ENCODE measurements at places on chromosomes 5 and 9.

DNA sequence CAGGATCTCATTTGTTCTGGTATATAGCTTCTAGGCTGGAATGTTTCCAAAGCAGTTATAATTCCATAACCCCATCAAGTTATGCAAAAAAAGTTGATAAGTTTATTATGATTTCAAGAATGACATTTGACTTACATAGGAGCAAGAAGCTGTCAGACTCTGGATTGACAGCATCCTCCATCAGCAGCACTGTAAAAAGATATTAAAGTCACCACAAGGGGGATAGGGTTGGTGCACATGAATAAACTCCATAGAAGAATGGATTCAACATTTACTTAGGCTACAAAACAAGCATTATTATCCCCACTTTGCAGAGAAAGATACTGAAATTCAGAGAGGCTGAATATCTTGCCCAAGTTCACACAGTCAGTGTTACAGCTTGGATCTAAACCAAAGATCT is 208.9 kb upstream of the SLC30A5 start:
- DNase-seq: no peak

- DNase-seq: peak; percentile 4
These were observed 21.0 kb upstream of the SCGB3A2 start for GRCh38 chr5:147857302-147858129.

DNA sequence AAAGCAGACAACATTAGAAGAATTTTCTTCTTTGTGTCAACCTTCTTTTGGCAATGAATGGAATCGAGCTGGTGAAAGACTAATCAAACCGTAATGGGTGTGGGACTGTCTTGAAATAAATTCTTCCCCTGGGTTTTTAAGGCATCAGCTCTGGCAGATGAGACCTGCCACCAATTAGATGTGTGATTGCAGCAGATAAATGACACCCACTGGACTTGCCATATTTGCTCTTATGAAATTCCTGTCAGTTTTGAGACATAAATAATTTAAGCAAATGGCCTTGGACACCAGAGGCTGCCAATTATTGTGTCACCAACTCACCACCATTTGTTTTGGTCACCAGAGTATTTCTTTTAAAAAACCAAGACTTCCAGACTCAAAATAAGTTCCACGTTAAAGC is 135.9 kb upstream of the RGMB start:
- no peak for DNase-seq

DNA sequence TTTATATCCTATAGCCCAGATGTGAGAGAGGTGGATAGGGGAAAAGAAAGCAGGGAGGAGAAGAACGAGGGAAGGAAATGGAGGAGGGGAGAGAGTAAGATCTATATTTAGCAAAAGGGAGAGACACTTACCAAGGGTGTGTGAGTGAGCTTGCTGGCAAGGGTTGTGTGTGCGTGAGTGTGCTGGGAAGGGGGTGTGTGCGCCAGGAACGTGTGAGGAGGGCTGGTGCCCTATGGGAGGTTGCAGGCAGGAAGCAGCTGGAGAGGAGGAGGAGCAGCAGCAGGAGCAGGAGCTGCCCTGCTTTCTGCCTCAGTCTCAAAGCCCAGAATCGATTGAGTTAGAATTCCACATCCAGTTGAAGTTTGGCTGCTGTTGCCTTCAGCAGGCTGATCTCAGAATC is 148.3 kb upstream of the RUSC2 start:
- DNase-seq: peak; percentile 33

GRCh38 chr9:8564960-8565359 is 765.4 kb upstream of the DMAC1 start:
- no peak for DNase-seq

GRCh38 chr9:100933656-100934055 is 94.9 kb upstream of the PLPPR1 start:
- no peak for DNase-seq

GRCh38 chr5:58787987-58788386 is 205.1 kb downstream of the RAB3C start:
- DNase-seq: peak; percentile 93

DNA sequence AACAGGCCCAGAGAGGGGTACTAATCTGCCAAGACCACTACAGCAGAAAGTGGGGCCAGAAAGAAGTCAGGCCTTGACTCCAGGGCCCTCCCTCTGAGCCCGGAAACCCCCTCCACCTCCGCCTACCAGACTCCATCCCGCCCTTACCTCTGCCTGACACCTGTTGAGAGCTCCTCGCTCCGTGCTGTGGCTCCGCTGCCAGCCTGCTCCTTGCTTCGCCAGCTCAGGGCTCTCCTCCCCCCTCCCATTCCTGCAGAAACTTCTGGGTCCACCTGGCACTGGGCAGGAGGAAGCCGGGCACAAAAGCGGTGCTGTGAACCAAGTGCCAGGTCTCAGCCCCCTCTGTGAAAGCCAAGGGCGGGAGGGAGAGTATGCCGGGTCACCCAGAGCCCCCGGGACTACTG is 6.4 kb upstream of the ST6GALNAC6 start:
- no peak for DNase-seq

DNA sequence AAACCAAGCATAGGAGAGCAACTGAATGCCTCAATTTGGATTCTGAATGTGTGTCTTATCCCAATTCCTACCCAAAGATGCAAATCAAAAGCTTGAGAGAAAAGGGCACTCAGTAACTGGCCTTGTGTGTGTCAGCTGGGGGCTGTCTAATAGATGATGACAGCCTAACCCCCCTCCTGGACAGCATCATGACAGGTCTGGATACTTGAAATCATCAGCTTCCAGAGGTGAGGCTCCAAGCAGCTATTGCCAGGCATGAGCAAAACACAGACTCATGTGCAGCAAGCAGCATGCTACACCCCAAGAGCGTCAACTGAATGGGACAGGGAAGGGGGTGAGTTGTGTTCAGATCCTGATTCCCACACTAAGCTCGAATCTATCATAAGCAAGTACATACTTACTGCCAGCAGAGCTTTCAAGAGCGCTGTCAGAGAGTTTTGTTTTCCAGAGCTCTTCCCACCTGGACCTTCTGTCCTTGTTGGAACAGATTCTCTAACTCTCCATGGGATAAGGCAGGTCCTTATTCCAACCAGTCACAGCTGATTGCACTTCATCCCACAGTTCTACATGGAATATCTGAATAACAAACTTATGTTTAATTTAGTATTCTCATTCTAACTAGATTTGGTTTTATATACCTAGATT is 467.5 kb downstream of the DTWD2 start:
- DNase-seq: no peak

DNA sequence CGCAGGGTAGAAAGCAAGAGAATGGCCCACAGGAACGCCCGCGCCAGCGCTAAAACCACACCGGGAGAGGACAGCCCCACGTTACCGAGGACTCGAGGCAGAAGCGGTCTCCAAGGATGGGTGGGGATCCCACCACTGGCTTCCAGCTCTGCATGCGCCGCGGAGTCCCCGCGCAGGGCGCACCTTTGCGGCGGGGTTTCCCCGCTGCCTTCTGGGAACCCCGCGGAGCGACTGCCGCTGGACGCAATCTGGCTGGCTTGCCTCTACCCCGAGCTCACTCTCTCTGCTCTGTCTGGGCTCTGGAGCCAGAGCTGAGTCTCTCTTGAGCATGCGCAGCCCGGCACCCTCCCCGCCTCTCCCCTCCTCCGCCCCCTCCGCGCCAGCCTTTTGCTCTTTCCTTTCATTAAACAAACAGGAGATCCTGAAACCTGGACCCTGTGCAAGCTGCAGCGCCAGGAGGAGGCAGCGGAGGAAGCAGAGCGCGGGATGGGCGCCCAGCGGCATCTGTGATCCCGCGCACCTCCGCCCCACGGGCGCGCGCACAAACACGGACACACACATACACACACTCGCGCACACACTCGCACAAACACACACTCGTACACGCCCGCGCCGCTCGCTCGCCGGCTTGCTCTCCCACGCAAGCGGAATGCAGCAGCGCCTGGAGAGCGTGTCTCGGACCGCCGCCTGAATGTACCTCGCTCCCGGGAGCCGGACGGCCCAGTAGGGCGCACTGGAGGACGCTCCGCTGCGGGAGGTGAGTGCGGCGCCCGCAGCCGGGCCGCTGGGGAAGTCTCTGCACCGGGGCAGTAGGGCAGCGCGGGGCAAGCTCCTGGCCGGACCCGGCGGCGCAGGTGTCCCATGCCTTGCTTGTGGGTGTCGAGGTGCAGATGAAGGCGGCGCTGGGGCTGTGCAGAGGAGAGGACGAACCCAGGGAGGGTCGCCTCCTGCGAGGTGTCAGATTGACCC is at the start of gene PLPPR1:
PLPPR1 (plus strand) TSS at position 382 of the 969 bp plus-strand sequence.
- DNase-seq: peak; percentile 93

- DNase-seq: no peak
These were observed 1510.1 kb downstream of the MAT2B start for GRCh38 chr5:165015547-165015946.

DNA sequence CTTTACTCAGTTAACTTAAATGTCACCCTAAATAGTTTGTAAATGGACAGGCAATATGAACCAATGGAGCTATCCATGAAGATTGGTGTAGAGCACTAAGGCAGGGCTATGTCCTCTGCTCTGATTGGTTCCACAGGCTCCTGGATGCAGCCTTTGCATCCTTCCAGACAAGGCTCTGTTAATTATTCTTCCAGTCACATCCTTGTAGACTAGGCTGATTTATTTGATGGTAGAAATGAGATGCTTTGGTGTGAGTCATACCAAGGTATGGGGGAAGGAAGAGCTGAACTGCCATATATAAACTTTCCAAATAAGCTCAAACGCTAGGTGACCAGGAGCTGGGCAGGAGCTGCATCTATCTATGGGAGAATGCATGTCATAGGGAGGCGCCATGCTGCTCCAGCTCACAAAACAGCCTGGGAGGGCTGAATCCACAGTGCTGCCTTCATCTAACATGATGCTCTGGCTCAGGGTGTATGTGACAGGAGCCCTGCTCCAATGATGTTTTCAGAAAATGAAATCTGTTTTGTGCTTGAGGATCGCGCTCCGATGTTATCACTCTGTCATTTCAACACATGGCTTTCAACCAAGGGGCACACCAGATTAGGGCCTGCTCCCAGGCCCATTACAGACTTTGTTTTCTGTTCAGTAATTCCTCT is 818.0 kb upstream of the ZNF608 start:
- no peak for DNase-seq

GRCh38 chr9:120925535-120926396 is 830 bp downstream of the TRAF1 start:
- DNase-seq: no peak

GRCh38 chr5:62082370-62082801 is 223.6 kb upstream of the KIF2A start:
- DNase-seq: no peak

GRCh38 chr5:89842531-89842930 is 567.0 kb downstream of the CETN3 start:
- DNase-seq: no peak

GRCh38 chr9:110252509-110253139 is 3.7 kb downstream of the TXN start:
- DNase-seq: no peak

- no peak for DNase-seq
These were observed 71.6 kb downstream of the SETX start for GRCh38 chr9:132283165-132283564.

- DNase-seq: no peak
These were observed 162.7 kb upstream of the NFIL3 start for GRCh38 chr9:91586282-91586681.

GRCh38 chr5:95600557-95600956 is 19.3 kb upstream of the GPR150 start:
- DNase-seq: no peak

GRCh38 chr9:135079676-135080075 is 7.8 kb upstream of the OLFM1 start:
- DNase-seq: no peak
